ENCODE measurements at places on chromosomes 1 and 21. TPM values are rescaled to one million over a fixed set of nuclear protein-coding genes. Genes with fewer than 3 reads are reported as not detected.

DNA sequence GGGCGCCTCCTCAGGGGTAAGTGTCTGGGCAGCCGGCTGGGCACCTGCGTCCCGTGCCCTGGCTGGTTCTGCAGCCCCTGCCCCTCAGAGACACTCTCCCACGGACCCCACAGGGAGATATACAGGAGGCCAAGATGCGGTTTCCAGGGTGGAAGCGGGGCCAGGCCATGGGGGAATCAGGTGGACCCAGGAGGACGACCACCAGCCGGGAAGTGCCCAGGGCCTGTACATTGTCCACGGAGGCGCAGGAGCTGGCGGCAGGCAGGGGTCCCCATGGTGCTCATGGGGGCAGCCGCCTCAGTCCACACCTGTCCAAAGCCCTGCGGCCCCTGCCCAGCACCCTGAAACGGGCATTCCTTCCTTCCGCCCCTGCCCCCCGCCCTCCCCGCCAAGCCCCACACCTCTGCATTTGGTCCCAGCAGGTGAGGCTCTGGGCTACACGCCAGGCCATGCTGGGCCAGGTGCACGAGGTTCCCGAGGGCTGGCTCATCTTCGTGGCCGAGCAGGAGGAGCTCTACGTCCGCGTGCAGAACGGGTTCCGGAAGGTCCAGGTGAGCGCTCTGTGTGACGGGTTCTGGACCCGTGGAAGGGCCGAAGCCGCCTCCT lies 36.7 kb downstream of the SLC19A1 start:
- no peak for DNase-seq

The LCE1E gene
- polyA plus RNA-seq: not detected

DNA sequence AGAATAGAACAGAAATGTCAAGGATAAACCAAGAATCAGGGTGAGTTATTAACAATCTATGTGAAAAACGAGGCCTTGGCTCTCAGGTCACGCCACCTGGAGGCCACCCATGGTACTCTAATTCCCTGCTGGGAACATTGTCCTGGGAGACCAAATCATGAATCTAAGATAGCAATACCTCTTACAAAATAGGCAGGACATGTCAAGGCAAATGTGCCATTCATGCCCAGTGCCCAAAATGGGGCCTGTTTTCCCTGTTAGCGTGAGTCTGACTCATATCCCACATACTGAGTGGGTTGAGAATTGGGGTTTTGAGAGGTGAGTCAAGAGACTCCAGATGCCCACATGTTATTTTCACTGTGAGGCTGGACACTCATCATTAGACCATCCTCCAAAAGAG lies 380.8 kb downstream of the HHIPL2 start:
- DNase-seq: no peak

- DNase-seq: no peak
Measured at GRCh38 chr1:244212797-244213475, 161.9 kb downstream of the ZBTB18 start.

DNA sequence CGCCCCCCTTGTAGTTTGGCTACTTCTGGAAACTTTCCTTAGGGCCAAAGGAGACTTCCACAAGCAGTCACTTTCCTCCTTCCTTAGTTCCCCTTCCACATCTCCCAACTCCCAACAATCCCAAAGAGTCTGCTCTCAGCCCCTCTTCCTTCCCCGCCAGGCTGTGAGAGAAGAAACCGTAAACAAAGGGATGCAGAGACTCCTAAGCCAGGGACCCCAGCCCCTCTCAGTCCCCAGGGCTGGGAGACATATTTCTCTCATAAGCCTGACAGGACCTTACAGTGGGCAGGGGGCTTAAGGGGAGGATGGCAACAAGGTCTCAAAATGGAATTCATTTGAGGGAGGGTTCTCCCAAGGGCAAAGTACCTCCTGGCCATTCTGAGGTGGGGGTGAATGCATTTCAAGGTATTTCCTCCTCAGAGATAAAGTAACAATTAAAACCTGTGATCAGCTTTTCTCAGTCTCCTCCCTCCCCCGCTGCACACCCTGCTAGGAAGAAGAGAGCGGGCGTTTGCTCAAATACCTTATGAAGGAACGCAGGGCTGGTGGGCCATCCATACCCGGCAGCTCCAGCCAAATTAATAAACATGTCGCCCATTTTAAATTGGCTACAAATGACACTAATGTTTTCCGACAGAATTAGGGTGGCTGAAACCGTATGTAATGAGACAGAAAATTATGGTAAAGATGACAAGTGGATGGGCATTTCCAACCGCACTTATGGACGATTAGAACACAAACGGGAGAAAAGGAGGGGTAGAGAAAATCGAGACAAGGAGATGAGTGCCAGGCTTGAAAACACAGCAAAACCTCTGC lies 4.0 kb downstream of the BARHL2 start:
- no peak for DNase-seq

DNA sequence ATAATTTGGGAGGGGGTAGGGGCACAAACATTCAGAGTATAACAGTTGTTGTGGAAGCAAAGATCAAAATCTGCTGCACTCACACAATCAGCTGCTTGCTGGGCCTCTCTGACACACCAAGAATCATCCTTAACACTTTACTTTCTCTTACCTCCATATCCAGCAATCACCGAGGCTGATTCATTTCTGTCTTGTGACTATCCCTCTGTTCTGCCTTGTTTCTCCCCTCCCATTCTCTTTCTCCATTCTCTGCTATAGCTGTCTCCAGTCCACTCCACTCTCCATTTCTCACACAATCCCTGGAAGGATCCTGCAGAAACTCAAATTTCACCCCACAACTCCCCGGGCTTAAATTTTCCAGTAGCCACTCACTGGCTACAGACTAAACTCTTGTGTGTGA lies 91.8 kb upstream of the NGF start:
- DNase-seq: no peak

DNA sequence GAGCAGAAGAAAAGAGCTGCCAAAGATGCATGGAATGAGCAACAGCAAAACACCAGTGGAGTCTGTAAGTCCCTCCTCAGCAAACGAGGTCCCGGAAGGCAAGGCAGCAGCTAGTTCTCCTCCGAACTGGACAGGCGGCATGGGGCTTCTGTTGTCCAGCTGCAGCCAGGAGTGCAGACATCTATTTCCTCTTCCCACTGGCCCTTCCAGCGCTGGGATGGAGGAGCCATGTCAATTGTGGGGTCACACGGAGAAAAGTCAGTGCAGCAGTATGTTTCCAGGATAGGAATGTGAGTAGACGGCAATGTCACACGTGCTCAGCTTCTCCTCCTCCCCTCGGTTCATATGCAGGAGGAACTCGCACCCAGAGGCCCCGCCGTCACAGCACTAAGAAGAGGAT lies 46.5 kb downstream of the STX6 start:
- no peak for DNase-seq

- no peak for DNase-seq
Measured at GRCh38 chr1:21511579-21512522, 2.6 kb downstream of the ALPL start.

- DNase-seq: no peak
Measured at GRCh38 chr1:32179193-32179442, 357 bp upstream of the TXLNA start.

The SPRR2A gene
- polyA plus RNA-seq: not detected

GRCh38 chr21:28761674-28762356 lies 230.9 kb downstream of the LTN1 start:
- no peak for DNase-seq

- DNase-seq: no peak
Measured at GRCh38 chr1:109083923-109084322, 6.6 kb upstream of the TMEM167B start.

- DNase-seq: no peak
Measured at GRCh38 chr1:118021668-118022067, 92.1 kb downstream of the WDR3 start.

The LRRC39 gene
- polyA plus RNA-seq: 227 TPM

The ANGPTL7 gene
- 1.3 TPM for polyA plus RNA-seq

DNA sequence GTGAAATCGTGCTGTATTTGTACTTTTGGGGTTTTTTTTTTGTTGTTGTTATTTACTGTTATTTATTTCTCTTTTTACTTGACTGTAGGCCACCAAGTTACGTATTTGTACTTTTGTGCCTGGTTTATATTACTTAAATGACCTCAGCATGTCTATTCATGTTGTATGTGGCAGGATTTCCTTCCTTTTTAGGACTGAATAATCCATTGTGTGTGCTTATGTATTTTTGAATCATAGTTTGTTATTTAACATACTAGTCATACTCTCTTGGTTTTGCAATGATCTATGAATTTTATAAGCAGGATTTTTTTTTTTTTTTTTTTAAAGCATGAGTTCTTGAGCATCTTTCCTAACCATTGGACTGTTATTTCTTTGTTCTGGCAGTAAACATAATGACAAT lies 51.2 kb downstream of the RNF2 start:
- no peak for DNase-seq

DNA sequence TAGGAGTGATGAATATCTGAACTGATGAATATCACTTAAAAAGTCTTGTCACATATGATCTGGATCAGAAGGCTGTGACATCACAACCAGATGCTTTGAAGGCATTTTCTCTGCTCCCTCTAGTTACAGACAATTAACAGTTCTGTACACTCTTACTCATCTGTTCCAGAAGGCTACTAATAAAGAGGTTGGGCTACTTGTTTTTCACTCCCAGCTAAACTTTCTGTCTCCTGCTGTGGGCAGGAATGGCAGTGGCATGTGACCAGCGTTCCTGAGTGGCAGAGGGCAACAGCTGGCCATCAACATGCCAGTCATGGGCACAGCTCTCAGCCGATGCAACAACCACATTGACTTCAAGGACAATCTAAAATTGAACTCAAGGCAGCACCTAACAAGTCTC lies 66.7 kb downstream of the SLC45A1 start:
- DNase-seq: no peak

DNA sequence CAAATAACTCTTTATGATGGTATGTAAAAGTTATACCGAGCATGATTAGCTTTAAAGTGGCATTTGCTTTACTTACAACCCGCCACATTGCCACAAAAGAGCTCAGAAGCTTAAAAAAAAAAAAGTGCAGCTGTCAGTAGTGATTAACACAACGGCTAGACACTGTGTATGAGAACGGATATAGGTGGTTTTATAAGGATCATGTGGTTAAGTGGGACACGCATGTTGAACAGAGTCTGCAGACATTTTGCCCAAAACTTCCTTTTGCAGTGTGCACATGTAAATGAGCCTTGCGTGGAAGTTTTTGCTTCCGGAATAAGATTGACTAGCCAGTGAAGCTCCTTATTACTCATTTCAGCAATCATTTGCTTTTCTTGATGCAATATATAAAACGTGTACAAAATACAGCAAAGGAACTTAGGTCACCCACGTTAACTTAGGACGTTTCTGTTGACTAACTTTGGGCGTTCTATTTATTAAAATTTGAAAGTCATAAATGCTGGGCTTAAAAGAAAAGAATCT lies 58.7 kb upstream of the RGS1 start:
- no peak for DNase-seq
